ENCODE measurements at places on chromosomes 7 and 10.

DNA sequence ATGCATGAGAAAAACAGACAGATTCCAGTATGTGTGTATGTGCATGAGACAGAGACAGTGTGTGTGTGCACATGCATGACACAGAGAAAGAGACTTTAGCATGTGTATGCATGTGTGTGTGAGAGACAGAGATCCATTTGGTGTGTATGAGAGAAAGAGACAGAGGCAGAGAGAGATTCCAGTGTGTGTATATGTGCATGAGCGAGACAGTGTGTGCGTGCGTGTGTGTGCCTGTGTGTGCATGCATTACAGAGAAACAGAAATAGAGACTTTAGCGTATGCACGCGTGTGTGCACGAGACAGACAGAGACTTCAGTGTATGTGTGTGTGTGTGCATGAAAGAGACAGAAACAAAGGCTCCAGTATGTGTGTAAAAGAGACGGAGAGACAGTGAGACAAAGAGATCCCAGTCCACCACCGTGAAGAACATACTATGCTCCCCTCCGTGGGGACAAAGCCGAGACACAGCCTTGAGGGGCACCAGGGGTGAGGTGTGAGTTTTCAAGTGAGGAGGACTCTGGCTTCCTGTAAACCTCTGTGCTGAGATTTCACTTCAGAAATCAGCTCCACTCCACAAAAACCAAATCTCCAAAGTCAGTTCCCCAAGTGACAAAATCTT lies 188.9 kb downstream of the GRID1 start:
- DNase-seq: no peak

GRCh38 chr7:100105534-100105933 lies 4.1 kb downstream of the AP4M1 start:
- DNase-seq: no peak

DNA sequence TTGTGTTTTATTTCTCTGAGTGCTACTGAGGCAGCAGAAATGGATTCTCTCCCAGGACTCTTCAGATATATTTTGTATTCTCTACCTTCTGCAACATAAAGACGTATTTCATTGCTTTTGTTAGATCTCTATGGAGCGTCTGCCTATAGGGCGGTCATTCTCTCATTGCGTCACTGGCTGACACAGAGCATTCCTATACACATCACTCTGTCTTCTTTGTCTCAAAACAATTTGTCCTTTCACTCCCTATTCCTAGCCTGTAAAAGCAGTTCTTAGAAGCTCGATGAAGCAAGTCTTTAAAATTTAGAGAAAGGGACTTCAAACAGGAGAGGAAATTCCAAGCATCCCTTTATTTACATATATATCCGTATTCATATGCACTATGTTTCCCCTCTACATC lies 120.6 kb downstream of the CPED1 start:
- DNase-seq: no peak

GRCh38 chr10:95289003-95289920 lies 1.5 kb downstream of the PDLIM1 start:
- DNase-seq: no peak
